ENCODE measurements at places on chromosomes 13 and 19. TPM values are rescaled to one million over a fixed set of nuclear protein-coding genes. Genes with fewer than 3 reads are reported as not detected.

GRCh38 chr19:7603919-7604318 lies 8.3 kb downstream of the CAMSAP3 start:
- H3K27me3 ChIP-seq: no peaks in the 10 kb centered on the region
- H3K4me3 ChIP-seq: no peak overlapping the region
- H3K36me3 ChIP-seq: no peaks in the 10 kb centered on the region
- no peak for DNase-seq

DNA sequence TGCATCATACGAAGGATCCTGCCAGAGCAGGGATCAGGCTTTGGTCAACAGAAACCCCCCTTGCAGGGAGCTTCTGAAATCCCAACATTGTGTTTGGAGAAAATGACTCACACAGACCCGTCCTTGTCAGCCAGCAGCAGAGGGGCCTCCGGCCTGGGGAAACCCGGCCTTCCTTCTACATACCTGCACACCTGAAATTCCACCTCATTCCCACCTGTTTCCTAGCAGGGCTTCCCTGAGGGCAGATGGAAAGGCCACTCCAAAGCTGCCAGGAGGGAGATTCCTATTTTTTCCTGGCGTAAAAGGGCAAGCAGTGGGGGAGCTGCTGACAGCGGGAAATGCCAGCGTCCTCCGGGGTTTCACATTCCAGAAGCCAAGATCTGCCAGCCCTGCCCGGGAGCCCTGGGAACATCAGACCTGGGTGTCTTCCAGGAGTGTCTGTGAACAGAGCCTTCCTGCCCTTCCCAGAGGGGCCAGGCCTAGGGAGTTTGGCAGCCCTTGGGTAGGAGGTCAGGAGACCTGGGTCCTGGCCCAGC lies 3.0 kb upstream of the IGFL1 start:
- H3K27ac ChIP-seq: no peak overlapping the region
- no peak for DNase-seq
- no peaks in the 10 kb centered on the region for H3K4me1 ChIP-seq
- no peaks in the 10 kb centered on the region for H3K36me3 ChIP-seq
- H3K27me3 ChIP-seq: no peaks in the 10 kb centered on the region

DNA sequence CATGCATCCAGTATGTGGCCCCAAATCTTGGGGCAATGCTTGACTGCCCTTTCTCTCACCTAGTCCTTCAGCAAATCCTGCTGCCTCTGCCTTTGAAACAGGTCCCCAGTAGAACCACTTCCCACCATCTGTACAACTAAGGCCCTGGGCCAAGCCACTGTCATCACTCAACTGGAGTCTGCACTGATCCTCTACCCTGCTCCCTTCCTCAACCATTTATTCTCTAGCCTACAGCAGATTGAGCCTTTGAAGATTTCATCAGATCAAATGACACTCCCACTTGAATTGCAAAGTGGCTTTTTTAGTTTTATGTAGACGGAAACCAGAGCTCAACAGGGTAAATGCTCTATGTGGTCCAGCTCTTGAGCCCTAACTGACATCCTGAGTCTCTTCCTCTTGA lies 43.5 kb downstream of the ATP8A2 start:
- no peak for DNase-seq
- no peaks in the 10 kb centered on the region for H3K27me3 ChIP-seq

DNA sequence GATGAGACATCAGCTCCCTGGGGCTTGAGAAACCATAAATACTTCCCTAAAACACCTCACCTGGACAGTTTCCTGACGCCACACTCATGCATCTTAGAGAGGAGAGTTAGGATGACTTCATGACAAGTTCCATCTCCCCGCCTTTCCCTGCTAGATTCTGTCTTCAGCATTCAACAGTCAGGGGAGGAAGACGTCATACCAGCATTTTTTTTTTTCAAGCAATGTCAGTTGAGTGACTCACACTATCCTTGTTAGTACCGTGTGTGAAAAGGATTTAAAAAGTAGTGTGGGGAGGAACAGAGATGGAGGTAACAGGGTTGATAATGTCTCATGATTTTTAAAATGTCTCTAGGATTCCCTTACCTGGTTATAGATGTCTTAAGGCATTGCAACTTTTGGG lies at the start of gene OR7D2:
Gene OR7D2, plus strand, starts transcription at position 79 of the 400 bp plus-strand sequence. CDS start 6,803 bp downstream, outside the sequence.
- DNase-seq: no peak
- H3K27me3 ChIP-seq: no peaks in the 10 kb centered on the region
- no peaks in the 10 kb centered on the region for H3K4me1 ChIP-seq

GRCh38 chr19:3698974-3699740 lies 1.1 kb downstream of the PIP5K1C start:
- peak; percentile 62 for DNase-seq
- peak overlapping the region; percentile 90 for H3K4me3 ChIP-seq
- peak overlapping the region; percentile 79 for H3K27ac ChIP-seq
- H3K4me1 ChIP-seq: peaks cover 16% of the 10 kb centered on the region
- H3K27me3 ChIP-seq: no peaks in the 10 kb centered on the region

GRCh38 chr13:73961181-73961580 lies 173.0 kb downstream of the KLF12 start:
- peaks cover 23% of the 10 kb centered on the region for H3K4me1 ChIP-seq
- no peak overlapping the region for H3K4me3 ChIP-seq
- DNase-seq: no peak
- H3K36me3 ChIP-seq: no peaks in the 10 kb centered on the region

DNA sequence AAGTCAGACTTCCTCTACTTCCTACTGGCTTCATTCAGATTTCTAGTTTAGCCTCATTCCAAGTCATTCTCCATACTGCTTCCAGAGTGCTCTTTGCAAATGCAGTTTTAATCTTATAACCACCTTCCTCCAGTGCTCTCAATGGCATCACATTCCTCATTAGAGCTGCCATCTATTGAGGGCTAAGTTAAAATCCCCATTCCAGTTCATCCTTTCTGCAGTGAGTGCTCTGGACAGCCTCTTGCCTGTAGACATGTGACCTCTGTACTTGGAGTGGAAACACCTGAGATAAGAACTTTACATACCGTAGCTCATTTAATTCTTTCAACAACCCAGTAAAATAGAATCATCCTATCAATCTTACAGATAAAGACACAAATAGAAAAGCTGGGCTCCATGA lies 57.9 kb upstream of the MAB21L1 start:
- H3K36me3 ChIP-seq: no peaks in the 10 kb centered on the region
- H3K4me3 ChIP-seq: no peak overlapping the region
- H3K4me1 ChIP-seq: peaks cover 11% of the 10 kb centered on the region
- no peak overlapping the region for H3K27ac ChIP-seq
- no peak for DNase-seq
- H3K27me3 ChIP-seq: no peaks in the 10 kb centered on the region

- DNase-seq: no peak
- H3K27ac ChIP-seq: no peak overlapping the region
- H3K4me1 ChIP-seq: no peaks in the 10 kb centered on the region
- no peaks in the 10 kb centered on the region for H3K27me3 ChIP-seq
- H3K4me3 ChIP-seq: no peak overlapping the region
- no peaks in the 10 kb centered on the region for H3K36me3 ChIP-seq
These were observed 975 bp downstream of the SBK2 start for GRCh38 chr19:55535965-55536350.

GRCh38 chr19:13748169-13748828 lies 16.0 kb upstream of the MRI1 start:
- H3K27ac ChIP-seq: peak overlapping the region; percentile 84
- no peaks in the 10 kb centered on the region for H3K27me3 ChIP-seq
- DNase-seq: no peak
- peak overlapping the region; percentile 95 for H3K4me3 ChIP-seq
- H3K4me1 ChIP-seq: peaks cover 14% of the 10 kb centered on the region

The ZNF66 gene
- 1.6 TPM for total RNA-seq

The FFAR2 gene
- total RNA-seq: not detected

The ZNF793 gene
- 6.2 TPM for total RNA-seq

The ZNF560 gene
- not detected for total RNA-seq

All from heart left ventricle (tissue), 16 donors.